HFFc6 (cell line): ENCODE measurements at places on chromosomes 11 and 22. TPM values are rescaled to one million over a fixed set of nuclear protein-coding genes. Genes with fewer than 3 reads are reported as not detected.

Gene CRACR2B
- total RNA-seq, result 0.63 and 1.1 TPM in 2 replicates

Gene FAM111B
- 6.0 to 14.5 TPM (median 11.9 TPM) in 3 replicates for total RNA-seq

Gene BIRC3
- 0.41 to 0.81 TPM (median 0.48 TPM) in 3 replicates for total RNA-seq

DNA sequence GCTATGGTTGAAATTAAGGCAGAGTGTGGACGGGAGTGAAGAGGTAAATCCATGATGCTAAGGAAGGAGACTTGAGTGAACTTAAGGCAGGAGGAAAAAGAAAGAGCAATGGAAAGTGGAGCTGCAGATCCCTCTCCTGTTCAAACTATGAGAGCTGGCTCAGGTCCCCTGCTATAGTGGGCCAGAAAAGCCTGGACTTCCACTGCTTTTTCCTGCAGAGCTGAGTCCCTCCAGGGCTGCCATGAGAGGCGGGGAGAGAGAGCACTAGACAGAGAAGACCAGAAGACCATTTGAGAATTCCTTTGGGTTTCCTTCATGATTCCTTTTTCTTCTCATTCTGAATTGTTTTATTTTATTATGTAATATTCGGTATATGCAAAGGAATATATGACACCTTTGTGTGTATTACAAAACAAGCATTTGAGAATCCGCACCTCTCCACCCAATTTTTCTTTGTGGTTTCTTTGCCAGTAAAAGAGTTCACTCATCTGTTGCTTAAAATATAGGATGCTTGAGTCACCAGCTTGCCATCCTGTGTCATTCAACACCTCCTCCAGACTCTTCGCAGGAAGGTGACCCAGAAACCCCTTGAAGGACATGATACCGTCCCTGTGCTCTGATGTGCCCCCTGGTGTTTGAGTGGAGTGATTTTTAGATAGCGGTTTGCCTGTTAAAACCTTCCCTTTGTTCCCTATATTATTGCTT is 24.4 kb downstream of the SREBF2 start:
- H3K4me1 ChIP-seq, result peaks cover 48% of the 10 kb centered on the region
- H3K36me3 ChIP-seq, result no peaks in the 10 kb centered on the region
- H3K4me3 ChIP-seq, result no peak overlapping the region; the same call in 1 of the 2 replicates
- H3K27ac ChIP-seq, result peak overlapping the region; percentile 58
- H3K27me3 ChIP-seq, result no peaks in the 10 kb centered on the region
- DNase-seq, result peak; percentile 61
